ENCODE measurements at places on chromosomes 13 and 19.
A peak's percentile ranks its signal among the peaks of the same experiment; 100 is the strongest.

- DNase-seq, result no peak
These were observed 291.2 kb downstream of the DCT start for GRCh38 chr13:94188201-94188854.

DNA sequence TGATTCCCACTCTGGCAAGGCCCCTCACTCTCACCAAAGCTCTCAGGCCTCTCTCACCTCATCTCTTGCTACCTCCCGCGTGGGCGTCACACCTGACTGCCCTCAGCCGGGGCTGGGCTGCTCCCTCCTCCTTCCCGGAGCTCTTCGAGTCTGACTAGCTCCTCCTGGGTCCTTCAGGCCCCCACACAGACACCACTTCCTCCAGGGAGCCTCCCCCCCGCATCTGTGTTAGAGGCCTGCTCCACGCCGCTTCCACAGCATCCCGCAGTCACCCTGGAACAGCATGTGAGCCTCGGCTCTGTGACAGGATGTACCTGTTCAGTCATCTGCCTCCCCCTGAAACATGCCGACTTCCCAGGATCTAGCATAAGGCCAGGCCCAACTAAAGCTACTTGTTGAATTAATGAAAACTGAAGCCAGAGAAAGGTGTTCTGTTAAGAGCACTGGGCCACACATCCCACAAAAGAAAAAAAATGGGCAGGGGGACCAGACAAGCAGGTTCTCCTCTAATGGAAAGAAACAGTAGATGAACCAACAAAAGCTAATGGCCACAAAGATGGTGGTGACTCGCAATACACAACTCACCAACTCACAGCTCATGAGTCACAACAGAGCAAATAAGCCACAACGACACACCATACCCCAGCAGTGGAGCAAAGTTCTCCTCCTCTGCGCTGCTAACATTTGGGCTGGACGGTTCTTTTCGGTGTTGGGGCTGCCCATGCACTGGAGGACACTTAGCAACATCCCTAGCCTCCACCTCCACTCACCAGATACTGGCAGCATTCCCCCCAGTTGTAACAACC lies 3.0 kb downstream of the PPP6R1 start:
- DNase-seq, result no peak

GRCh38 chr19:10070730-10071446 lies 15.2 kb upstream of the SHFL start:
- DNase-seq, result no peak

DNA sequence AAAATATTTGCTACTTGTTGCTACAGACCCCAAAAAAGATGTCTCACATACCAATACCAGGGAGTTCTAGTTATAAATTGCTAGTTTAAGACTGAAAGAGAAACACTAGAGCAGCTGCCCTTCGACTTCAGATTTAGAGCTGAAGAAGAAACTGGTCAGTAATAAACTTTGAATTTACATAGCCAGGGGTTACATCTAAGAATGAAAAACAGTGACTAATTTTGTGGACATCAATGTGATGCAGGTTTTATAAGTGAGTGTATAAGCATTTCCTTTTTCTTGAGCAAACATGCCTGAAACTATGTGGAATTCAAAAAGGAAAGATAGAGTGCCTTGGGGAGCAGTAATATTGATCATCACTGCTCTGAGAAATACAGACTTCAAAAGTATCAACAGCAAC lies 724.9 kb upstream of the MIR17HG start:
- DNase-seq, result no peak

GRCh38 chr19:12987781-12988180 lies 7.5 kb upstream of the NFIX start:
- DNase-seq, result no peak

DNA sequence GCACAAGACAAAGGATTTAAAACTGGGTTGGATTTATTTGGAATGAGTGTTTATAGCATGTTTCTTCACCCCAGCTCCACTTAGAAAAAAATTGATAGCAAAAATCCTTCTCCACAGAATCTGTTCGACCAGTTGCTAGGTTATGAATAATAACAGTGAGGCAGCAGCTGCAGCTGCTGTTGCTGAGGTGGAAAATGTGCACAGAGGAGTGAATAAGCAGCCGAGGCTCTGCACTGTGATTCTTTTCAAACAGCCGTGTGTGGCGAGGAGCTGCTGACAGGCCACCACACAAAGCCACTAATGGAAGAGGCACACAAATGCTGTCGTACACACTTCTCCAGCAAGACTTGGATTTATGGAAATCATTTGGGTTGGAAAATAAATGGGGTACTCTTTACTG lies 6.4 kb upstream of the RASL11A start:
- no peak for DNase-seq

DNA sequence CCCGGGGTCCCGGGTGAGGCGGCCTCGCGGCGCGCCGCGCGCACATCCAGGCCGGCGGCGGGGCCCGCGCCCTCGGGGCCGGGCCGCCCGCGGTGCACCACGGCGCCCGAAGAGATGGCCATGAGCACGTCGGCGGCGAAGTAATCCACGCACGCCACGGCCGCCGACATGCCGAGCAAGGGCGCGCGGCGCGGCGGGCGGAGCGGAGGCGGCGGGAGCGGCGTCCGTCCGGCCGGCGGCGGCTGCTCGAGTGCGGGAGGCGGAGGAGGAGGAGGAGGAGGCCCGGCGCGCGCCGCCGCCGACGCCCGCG lies at the start of gene KLF16:
Gene KLF16, minus strand, starts transcription at position 252 of the 310 bp plus-strand sequence. Its CDS starts 82 bp downstream, at position 170.
- no peak for DNase-seq

- DNase-seq, result no peak
These were observed 8.3 kb downstream of the PRAM1 start for GRCh38 chr19:8494158-8494557.

DNA sequence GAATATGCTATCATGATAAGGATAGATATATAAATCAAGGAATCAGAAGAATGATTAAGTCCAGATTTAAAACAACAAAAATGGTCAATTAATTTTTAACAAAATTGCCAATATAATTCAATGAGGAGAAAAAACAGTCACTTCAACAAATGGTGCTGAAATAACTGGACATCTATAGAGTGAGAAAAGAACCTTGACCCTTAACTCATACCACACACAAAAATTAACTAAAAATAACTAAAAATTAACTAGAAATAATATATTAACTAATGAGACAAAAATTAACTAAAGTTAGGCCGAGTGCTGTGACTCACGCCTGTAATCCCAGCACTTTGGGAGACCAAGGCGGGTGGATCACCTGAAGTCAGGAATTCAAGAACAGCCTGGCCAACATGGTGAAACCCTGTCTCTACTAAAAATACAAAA lies 9.5 kb downstream of the LGALS7 start:
- no peak for DNase-seq

- no peak for DNase-seq
These were observed 222.8 kb upstream of the OBI1 start for GRCh38 chr13:78881751-78882150.

DNA sequence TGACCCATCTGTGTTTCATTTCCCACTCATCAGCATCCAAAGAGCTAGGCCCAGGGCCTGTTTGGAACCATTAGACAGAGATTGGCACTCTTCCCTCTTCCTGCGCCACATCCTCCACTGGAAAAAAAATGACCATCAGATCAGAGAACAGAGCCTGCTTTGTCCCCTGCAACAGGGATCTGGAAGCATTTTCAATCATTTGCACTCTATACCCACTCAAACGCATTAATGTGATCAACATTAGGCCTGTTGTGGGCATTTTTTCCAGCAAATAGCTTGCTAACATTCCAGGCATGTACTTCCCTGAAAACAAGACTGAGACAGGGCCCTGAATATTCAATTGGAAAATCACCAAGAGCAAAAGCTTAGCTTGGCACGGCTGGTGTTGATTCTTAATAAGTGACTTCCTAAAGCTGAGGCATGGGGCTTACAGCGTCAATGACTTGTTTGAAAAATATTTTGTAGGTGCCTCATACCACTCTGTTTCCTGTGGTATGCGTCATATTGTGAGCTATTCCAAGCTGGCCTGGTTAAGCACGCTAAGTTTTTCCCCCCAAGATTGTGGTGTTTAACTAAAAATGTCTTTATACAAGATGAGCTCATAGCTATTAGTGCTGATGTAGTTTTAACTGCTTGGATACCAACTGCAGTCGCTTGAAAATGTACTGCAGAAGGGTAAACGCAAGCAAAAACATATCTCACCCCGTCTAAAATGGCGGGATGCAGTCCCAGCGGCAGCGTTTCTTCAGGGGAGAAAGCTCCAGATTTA lies 404.4 kb downstream of the SPRY2 start:
- DNase-seq, result peak; percentile 93

DNA sequence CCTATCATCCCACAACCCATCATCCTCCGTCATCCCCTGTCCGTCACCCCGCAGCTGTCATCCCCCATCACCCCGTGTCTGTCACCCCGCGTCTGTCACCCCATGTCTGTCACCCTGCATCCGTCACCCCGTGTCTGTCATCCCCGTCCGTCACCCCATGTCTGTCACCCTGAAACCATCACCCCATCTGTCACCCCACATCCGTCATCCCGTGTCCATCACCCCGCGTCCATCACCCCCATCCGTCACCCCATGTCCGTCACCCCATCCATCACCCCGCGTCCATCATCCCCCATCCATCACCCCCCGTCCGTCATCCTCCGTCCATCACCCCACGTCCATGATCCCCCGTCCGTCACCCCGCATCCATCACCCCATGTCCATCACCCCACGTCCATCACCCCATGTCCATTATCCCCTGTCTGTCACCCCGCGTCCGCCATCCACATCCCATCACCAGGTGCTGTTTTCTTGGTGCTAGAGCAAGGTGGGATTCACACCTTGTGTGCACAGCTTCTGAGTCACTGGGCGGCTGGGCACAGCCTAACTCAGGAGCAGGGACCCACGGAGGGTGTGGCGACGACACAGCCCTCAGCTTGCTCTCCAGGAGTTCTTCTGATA lies 24.2 kb downstream of the RASA3 start:
- no peak for DNase-seq

DNA sequence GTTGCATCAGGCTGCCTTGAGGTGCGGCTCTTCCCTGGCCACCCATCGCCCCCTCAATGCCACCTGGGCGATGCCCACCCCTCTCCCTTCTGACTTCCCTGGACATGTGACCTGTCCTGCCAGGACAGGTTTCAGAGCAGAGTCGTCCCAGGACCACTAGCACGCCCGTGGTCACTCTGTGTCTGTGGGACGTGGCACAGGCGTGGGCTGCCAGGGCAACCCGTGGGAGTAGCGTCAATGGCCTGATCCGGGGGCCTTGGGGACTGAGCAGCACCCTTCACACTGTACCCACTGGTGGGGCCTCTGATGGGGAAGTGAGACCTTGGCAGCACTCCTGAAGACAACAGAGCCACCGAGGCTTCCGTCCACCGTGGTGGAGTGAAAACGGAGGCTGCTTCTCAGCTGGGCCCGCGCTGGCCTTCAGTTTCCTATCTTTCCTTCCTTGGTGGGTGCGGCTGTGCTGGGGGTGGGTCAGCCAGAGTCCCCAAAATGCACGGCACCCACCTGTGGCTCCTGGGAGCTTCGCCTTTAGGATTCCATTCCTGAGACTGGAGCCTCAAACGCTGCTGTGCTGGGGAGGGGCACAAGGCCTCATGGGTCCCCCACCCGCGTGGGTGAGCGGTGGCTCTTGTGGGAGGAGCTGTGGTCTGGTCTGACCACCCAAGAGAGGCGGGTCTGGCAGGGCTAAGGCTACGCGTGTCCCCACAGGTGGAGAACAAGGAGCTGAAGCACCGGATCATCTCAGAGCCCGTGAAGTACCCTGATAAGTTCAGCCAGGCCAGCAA lies 26.7 kb upstream of the TMEM255B start:
- DNase-seq, result no peak

DNA sequence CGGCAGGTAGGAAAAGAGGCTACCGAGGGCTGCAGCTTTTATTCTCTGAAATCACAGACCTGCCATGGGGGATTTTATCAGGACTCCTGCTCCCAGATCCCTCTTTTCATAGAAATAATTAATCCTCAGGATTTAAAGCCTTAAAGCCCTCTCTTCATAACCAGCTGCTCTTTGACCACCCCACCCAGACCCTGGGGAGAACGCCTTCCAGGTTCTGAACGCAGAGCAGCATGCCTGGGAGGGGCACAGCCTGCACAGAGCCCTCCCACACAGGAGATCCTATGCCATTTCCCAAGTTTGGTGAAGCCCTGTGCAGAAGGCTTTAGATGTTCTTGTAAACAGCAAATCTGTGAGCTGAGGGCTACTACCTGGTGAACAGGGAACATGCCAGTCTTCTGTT lies 91.1 kb downstream of the STOML3 start:
- DNase-seq, result no peak

GRCh38 chr19:27776524-27776923 lies 1436.4 kb downstream of the UQCRFS1 start:
- DNase-seq, result no peak

GRCh38 chr19:7346488-7346971 lies 2.2 kb upstream of the ARHGEF18 start:
- DNase-seq, result no peak

DNA sequence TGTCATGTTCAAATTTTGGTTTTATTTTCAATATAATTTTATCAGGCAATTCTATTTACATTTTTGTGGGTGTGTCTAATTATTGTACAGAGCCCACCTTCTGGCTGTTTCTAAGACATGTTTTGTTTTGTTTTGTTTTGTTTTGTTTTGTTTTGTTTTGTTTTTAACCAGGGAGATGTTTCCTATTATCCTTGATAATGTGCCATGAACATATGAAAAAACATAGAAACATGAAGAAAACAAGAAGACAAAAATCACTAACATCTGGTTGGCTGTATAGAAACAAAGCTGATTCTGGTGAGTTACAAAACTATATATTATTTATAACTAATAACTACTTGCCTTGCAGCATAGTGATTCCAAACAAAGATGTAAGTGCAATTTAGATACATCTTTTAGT lies 128.1 kb upstream of the TRPC4 start:
- DNase-seq, result no peak

DNA sequence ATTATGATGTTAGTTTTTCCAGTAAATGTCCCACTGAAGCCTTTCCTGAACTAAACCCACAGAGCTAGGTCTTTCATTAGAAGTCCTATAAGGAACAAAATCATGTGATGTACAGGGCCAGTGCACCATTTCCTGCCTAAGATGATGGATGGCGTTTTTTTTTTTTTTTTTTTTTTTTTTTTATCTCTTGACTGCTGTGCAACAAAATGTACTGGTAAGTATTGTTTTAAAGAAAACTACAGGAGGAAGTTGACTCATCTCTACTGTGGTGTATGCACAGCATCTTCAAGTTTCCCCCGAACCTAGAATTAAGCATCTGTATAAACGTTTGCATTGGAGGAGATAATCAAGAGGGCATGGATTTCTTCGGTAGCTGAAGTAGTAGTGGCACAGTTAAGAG lies 197.5 kb downstream of the NBEA start:
- DNase-seq, result no peak

DNA sequence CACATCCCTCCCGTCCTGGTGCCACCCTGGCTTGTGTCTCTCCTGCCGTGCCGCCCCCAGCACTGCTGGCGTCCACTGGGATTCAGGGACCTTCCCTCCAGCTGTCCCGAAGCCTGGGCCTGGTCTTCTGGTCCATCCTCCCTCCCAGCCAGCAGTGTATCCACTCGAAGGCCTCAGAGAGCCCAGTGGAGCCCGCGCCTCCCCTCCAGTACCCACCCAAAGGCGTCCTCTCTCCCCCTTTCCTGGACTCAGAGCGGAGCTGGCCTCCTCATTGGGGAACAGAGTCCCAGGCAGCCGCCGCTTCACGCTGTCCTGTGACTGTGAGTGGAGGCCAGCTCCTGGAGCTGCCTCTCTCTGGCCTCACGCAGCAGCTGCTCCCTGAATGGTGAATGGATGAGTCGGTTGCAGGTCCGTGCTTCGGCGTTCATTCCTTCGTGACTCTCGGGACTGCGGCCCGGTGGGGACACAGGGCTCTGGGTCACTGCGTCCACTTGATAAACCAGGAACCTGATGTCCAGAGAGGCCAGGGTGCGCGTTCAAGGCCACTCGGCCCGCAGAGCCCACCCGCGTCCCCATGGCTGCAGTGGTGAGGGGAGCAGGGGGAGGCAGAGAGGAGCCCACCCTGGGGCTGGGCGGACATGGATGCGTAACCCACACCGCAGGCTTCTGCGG lies 12.1 kb downstream of the ONECUT3 start:
- DNase-seq, result no peak

- DNase-seq, result no peak
These were observed 246.6 kb downstream of the TSHZ3 start for GRCh38 chr19:31102674-31103073.
